ENCODE measurements at places on chromosomes 5 and 9.
A peak's percentile ranks its signal among the peaks of the same experiment; 100 is the strongest.

GRCh38 chr9:133726401-133727276 lies 11.5 kb downstream of the SARDH start:
- no peak for DNase-seq

DNA sequence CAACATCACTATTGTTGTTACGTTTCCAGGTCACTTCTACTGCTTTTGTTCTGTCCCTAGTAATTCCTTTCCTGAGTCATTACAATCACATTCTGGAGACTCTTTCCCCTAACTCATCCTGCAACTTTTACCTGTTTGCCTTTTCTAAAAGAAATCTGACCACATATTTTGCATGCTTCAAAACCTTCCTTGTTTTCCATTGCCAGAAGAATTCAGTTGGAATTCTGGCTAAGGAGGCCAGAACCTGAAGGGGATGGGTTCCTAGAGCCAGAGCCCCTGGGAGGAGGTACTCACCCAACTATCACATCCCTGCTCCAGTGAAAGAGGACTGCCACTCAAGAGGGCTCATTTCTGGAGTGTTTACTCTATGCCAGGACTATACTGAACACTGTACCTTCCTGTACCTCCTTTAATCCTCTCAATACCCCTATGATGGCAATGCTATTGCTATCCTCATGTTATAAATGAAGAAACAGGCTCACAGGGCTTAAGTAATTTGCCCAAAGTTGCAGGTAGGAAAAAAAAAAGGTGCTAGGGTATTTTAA lies 42.8 kb upstream of the MAST4 start:
- no peak for DNase-seq

GRCh38 chr5:171966270-171966669 lies 40.2 kb downstream of the FBXW11 start:
- DNase-seq: no peak

- DNase-seq: no peak
Observed at GRCh38 chr5:109936996-109937395, 247.3 kb downstream of the MAN2A1 start.

GRCh38 chr9:113734826-113735225 lies 141.3 kb upstream of the ZNF618 start:
- no peak for DNase-seq

DNA sequence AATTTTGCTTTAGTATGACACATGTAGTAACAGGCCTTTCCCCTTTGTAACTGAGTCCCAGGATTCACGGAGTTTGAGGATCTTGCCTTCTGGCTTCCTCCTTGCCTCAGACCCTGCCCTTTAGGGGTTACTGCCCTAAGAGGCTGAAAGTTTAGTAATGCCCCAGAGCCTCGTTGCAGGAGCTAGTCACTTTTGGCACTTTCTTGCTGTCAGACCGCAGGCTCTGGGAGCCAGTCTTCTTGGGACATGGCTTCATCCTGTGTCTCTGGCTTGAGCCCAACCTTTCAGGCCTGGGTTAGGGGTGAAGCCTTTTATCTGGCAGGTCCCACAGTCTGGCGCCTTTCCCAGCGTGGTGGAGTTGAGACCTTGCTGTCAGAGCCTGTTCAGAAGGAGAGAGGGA lies 185.6 kb upstream of the DMRT1 start:
- DNase-seq: peak; percentile 9

GRCh38 chr9:94782355-94783101 lies 56.0 kb downstream of the AOPEP start:
- DNase-seq: peak; percentile 87

GRCh38 chr5:107975568-107975967 lies 304.8 kb upstream of the EFNA5 start:
- no peak for DNase-seq

- DNase-seq: peak; percentile 69
Observed at GRCh38 chr5:59587489-59588337, 305.8 kb downstream of the PDE4D start.

- no peak for DNase-seq
Observed at GRCh38 chr9:130576176-130576575, 3.2 kb upstream of the FUBP3 start.

DNA sequence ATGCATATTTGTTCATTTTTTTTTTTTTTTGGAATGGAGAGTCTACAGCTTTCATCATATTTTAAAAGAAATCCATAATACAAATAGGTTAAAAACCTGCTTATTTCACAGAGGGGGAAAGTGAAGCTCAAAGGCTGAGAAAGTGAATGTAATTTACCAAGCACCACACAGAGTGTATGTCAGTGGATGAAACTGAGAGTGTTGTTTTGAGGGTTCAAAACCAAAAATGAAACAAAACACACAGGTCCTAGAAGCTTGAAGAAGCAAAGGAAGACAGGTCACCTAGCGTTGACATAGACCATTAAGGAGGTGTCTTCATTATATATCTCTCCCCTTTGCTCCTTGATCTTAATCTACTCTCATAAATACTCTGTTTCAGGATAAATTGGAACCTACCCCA lies 7.5 kb downstream of the NMUR2 start:
- DNase-seq: no peak

DNA sequence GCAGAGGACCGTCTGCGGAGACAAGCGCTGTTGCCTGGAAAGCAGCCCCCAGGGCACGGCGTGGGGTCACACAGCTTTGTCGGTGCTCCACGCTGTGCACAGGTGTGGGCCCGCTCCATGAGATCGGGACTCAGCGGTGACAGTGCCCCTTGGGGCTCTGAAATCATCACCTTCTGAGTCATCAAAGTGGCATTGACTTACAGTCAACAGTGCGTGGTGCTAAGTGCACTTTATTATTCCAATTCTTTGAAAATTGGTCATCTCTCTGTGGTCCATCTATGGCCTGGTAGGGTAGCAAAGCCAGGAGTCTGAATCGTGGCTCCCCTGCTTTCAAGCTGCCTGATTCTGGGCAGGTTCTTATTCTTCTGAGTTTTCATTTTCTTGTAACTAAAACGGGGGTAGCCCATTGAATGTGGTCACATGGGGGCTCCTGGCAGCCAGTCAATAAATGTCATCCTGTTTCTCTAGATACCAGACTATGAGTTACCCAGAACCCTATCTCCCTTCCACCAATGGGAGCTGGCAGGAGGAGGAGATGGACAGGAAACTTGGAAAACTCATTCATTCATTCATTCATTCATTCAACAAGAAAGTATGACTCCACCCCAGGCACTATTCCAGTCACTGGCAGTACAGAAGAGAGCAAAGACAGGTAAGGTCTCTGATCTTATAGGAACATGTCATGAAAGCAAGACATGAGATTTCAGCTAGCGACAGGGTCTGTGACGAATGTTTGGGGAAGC lies 20.3 kb upstream of the UNC5A start:
- DNase-seq: no peak

GRCh38 chr5:41869724-41870626 lies at the start of gene OXCT1:
Gene OXCT1, minus strand, starts transcription at chr5:41870425. Its CDS starts 67 bp downstream, at chr5:41870358.
- peak; percentile 79 for DNase-seq

- DNase-seq: no peak
Observed at GRCh38 chr9:16823906-16824305, 46.6 kb downstream of the BNC2 start.

DNA sequence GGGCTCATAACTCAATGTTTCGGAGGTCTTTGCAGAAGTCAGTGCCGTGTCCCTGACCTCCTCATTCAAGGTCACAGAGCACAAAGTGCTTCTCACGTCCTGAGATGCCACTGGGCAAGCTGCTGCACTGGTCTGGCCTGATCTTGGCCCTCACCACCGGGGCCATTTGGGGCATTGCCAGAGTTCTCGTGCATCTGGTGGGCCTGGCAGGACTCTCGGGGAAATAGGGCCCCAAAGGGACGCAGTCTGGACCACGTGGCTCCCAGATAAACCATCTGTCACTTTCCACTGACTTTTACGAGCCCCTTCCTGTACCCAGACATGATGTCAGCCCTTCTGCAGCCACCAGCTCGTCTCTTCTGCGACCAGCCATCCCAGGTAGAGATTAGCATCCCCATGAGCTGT lies 54.8 kb downstream of the HRH2 start:
- no peak for DNase-seq

- peak; percentile 76 for DNase-seq
Observed at GRCh38 chr5:75040973-75041372, 11.4 kb downstream of the GCNT4 start.

GRCh38 chr5:179400020-179400419 lies 54.8 kb upstream of the ADAMTS2 start:
- DNase-seq: no peak

DNA sequence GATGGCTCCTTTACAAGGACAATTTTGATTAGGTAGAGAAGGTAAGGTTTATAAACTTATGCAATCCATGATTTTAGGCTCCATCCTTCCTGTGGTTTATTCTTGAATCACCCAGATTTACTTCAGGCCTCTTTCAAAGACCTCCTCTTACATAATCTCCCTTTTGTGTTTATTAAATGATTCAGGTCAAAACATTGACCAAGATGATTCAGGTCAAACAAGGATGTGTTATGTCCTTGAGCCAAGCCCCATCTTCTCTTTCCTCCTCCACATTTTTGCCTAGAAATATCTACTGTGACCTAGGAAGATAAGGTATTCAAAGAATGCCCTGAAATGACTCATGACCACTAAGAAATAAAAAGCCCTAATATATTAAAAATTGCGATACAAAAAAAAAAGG lies 31.8 kb upstream of the TLR4 start:
- peak; percentile 12 for DNase-seq

- peak; percentile 78 for DNase-seq
Observed at GRCh38 chr9:91164724-91165520, 196.8 kb downstream of the AUH start.

GRCh38 chr9:109369285-109369684 lies 48.4 kb upstream of the EPB41L4B start:
- DNase-seq: no peak

DNA sequence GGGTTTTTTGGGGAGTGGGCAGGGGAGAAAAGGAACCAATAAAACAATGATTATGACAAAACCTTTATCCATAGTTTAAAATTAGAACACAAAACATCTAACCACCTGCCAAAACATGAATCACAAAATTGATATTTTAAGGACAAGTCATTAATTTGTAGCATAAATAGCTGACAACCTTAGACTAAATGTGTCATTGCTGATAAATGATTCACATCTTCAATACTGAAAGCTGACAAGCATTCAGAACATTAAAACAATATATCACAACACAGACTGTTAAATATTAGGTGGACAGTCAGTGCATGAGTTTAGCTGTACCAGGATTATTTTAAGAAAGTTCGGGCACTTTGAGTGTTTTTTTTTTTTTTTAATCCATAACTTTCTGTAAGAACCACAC lies 71.5 kb downstream of the NR3C1 start:
- no peak for DNase-seq

DNA sequence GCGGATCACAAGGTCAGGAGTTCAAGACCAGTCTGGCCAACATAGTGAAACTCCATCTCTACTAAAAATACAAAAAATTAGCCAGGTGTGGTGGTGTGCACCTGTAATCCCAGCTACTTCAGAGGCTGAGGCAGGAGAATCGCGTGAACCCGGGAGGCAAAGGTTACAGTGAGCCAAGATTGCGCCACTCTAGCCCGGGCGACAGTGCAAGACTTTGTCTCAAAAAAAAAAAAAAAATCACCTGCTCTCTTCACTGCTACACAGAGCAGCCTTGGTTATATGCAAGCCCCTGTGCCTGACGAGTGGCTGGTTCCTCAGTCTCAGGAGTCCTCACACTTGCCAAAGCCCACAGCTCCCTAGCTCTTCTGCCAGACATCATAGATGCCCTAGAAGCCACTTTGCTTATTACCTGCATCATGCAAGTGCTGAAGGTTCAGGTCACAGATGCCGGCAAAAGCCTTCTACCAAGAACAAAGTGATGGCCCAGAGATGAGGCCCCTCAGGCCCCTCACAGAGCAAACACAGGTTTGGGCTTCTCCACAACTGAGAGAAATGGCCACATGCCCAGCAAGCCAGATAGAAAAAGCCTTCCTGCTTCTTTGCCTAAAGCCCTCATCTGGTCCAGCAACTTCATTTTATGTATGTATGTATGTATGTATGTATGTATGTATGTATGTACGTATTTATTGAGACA lies 176.4 kb downstream of the AUH start:
- DNase-seq: no peak

- DNase-seq: no peak
Observed at GRCh38 chr5:168291964-168292785, 730 bp downstream of the WWC1 start.

- DNase-seq: no peak
Observed at GRCh38 chr5:54309276-54309675, 1.1 kb downstream of the ARL15 start.

- no peak for DNase-seq
Observed at GRCh38 chr5:140168371-140168770, 6.6 kb upstream of the CYSTM1 start.

GRCh38 chr5:155540000-155540595 lies 526.5 kb downstream of the KIF4B start:
- DNase-seq: no peak

DNA sequence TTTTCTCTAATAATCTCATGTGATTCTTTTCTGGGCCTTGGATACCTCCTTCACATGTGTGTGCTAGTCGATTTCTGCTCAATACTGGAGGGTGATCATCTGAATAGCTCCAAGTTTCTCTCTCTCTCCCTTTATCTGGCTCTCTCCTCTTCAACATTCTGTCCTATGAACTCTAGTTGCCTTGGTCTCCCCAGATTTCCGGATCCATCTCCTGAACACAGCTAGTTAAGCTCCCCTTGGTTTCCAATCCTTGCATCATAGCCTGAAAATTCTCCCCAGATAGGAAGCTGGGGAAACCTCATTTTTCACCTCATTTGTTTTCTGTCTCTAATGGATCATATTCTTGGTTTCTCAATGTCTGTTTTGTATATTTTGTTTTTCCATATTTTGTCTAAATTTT lies 832.3 kb downstream of the MTRR start:
- peak; percentile 38 for DNase-seq

DNA sequence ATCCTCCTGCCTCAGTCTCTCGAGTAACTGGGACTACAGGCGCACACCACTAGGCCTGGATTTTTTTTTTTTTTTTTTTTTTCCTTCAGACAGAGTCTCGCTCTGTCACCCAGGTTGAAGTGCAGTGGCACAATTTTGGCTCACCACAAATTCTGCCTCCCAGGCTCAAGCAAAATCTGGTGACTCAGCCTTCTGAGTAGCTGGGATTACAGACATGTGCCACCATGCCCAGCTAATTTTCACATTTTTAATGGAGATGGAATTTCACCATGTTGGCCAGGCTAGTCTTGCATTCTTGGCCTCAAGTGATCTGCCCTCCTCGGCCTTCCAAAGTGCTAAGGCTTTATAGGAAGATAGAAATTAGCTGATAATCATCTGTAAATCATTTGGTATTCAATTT lies 43.9 kb downstream of the NSA2 start:
- peak; percentile 40 for DNase-seq

Data from fibroblast of gingiva (primary cell).